ENCODE measurements at places on chromosomes 3 and 15.

DNA sequence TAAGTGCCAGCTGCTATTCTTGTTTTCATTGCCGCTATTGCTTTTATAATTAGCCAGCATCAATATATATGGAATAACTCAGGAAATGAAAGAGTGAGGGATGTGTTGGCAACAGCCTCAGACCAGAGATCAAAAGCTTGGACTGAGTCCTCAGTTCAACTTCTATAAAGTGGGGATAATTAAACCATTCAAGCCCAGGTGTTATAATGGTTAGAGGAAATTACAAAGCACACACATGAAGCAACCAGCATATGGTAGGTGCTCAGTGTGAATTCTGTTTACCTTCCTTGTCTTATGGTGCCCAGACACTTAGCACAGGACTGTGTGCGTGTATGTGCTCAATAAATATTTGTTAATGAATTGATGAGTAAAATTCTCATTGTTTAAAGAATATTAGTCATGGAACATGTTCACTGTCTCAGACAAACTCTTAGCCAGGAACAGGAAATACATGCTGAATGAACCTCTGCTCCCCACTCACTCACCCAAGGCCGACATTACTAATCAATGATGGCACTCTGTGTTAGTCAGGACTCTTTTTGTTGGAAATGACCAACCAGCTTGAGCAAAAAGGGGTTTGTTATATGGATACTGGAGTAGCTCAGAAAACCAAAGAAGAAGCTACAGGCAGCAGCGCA, 16.7 kb upstream of the CCDC174 start:
- no peak for DNase-seq

DNA sequence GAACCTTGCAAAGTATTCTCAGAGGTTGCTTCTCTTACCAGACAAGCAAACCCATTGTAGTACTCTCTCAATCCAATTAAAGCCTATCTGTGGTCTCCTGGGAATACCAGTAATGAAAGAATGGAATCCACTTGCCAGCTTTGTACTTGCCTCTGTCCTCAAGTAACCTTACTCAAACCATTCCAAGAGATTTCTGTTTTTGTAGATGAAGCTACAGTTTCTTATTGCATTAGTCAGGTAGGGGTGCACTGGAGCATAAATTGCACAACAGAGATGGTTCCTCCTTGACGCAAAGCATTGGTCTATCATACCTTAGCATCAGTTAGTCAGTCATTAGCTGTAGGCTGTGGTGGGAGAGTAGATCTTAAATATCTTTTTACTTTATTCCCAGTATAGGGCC, 52.9 kb downstream of the BTLA start:
- DNase-seq, result no peak

- DNase-seq, result no peak
Observed at GRCh38 chr3:73072634-73073033, 11.2 kb downstream of the EBLN2 start.

GRCh38 chr3:124962403-124962940, 27.9 kb upstream of the MUC13 start:
- no peak for DNase-seq

GRCh38 chr3:121274411-121274810, 271.4 kb downstream of the POLQ start:
- DNase-seq, result no peak

GRCh38 chr3:54660714-54661132, 267.1 kb downstream of the LRTM1 start:
- no peak for DNase-seq

DNA sequence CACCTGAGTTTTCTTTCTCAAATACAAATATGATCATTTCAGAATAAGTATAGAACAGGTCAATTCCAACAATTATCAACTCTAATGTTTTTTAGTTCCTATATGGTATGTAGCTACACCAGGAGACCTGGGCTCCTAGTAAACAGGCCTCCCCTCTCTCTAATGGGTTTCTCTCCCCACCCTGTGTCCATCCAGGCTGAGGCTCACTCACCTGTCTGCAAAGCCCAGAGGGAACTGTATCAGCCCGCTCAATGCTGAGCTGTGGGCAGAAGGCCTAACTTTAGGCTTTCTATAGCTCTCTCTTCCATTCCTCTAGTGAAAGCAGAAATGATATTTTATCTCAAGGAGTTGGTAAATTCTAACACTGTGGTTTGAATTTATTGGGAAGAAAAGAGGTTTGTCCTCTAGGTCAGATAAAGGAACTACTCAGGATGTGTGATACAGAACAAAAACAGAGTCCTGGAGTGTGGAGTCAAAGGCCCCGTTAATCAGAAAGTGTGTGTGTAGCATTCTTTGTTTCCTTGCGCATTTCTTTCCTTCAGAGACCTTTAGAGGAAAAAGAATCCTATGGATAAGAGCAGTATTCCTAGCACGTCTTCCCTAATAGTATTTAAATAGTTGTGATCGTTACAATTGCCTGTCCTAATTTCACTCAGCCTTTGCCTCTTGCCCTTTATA, 408.9 kb downstream of the PYDC2 start:
- no peak for DNase-seq

DNA sequence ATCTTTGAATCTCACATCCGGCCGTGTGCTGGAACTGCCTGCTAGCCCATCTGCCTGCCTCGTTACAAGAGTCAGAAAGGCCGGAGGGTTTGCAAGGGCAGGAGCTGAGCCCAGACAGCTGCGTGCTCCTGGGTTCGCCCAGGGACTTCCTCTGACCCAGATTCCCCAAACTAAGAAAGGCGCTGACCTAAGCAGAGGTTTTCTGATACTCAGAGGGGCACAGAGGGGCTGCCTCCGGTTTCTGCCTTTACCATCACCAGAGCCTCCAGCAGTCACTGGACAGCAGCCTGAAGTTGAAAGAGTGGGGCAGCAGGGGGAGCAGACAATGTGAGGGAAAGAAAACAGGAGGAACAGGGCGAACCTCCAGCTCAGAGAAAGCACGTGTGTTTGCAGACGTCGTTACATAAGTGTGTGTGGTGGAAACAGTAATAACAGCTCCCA, 33.4 kb upstream of the RAD18 start:
- no peak for DNase-seq

DNA sequence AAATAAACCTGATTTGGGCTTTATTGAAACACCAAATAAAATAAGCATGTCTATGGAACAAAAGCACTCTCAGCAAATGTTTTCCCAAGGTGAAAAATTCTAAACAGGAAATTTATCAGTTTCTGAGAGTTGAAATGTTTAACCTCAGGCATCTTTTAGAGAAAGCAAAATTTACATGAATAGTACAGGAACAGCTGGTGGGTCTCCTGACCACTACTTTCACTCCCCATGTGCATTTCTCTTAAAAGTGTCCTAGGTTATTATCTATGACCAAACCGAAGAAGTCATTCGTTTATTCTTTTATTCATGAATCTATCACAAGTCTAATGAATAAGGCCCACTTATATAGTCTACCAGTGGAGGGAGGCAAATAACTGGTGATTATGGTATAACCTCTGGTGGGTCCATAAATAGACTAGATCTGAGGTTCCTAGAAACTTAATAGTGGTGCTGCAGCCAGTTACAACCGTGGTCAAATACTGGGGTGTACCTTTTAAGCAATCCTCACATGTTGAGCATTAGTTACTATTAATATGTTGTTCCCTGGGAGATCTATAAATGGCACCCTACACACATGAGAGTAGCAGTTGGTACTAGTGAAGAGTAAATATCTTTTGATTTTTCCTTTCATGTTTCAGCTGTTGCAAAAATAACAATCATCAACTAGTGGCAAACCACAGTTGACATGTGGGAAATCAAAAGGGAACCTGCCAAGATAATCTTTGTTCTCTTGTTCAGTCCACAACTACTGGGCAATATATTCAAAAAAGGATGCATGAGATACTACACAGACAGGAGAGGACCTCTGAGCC, 169.3 kb upstream of the STAC start:
- no peak for DNase-seq

DNA sequence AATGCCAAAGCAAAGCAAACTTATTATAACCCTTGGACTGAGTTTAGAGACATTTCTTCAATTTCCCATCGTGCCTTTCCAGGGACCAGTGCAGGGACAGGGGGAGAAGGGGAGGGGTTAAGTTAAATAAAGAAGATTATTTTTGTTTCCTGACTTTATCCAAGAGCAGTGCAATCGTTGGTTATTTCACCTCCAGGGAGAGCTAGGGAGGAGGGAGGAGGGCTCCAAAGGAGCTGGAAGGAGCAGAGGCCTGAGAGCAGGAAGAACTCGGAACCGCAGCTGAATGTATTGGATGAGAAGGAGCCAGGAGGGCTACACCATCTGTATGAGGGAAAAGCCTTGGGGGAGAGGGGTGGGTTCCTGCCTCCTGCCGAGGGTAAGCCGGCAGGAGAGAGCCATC, 20.7 kb downstream of the HAPLN3 start:
- no peak for DNase-seq

DNA sequence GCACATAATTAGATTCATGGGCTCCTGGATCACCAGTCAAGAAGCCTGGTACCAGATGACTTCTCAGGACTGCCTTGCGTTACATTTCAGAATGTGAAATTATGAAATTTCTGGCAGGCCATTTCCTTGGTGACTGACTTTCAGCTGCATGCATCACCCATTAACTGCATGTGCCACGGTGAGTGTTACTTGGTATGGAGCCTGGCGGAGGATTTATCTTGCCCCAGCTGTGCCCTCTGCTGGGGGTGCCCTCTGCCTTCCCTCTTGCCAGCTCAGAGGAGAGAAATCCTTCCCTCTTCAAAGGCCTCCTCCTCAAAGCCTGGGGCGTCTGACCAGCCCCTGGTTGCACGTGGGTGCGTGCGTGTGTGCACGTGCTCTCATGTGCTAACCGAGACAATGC, 57.7 kb upstream of the CTSH start:
- DNase-seq, result no peak

DNA sequence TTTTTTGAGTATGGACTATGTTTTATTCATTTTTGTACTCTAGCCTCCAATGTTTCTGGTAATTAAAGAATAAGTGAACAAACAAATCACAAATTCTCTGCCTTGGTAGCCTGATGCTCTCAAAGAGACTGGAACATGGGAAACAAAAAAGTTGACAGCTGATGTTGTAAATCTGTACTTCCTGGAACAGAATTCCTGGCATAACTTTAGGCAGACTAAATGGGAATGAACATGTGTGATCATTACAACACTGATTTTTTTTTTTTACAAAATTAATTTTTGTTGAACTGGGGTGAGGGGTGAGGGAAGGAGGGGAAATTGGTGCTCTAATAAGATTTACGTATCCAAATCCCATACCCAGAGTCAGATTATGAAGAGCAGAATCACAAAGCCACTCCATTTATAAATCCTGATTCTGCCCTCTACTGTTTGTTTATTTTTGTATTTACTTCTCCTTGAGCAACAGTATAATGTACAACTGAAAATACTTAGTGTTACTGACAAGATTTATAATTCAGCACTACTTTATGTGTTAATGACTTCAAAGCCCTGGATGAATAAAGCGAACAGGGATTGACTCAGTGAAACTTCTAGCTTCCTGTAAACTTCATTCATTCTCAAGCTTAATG, 165.0 kb downstream of the FRMD5 start:
- no peak for DNase-seq

- no peak for DNase-seq
Observed at GRCh38 chr15:56252386-56252785, 8.7 kb upstream of the RFX7 start.

DNA sequence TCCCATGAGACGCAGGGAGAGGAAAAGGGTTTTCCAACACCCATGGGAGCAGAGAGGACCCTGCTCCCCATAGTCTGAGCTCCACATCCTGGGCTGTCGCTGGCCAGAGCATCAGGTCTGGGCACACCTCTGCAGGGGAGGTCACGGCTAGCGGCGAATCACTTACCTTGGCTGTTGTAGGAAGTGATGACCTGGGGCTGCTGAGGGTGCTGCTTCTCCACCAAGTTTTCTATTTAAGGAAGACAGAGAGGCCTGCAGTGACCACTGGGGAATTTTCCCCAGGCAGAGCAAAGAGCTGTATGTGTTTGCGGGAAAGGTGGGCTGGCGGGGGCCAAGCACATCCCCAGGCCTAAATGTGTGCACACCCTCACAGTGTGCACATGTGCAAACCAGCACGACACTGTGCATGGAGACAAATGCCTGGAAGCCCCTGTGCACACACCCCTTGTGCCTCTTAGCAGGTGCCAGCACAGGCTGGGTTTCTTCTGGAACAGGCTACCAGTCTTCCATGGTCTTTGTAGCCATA, 7.6 kb downstream of the KY start:
- no peak for DNase-seq

- no peak for DNase-seq
Observed at GRCh38 chr3:41040256-41040655, 159.0 kb upstream of the CTNNB1 start.

- no peak for DNase-seq
Observed at GRCh38 chr15:101054116-101054515, 135.0 kb downstream of the LRRK1 start.

- DNase-seq, result no peak
Observed at GRCh38 chr3:187639927-187640568, 30.1 kb downstream of the SST start.

DNA sequence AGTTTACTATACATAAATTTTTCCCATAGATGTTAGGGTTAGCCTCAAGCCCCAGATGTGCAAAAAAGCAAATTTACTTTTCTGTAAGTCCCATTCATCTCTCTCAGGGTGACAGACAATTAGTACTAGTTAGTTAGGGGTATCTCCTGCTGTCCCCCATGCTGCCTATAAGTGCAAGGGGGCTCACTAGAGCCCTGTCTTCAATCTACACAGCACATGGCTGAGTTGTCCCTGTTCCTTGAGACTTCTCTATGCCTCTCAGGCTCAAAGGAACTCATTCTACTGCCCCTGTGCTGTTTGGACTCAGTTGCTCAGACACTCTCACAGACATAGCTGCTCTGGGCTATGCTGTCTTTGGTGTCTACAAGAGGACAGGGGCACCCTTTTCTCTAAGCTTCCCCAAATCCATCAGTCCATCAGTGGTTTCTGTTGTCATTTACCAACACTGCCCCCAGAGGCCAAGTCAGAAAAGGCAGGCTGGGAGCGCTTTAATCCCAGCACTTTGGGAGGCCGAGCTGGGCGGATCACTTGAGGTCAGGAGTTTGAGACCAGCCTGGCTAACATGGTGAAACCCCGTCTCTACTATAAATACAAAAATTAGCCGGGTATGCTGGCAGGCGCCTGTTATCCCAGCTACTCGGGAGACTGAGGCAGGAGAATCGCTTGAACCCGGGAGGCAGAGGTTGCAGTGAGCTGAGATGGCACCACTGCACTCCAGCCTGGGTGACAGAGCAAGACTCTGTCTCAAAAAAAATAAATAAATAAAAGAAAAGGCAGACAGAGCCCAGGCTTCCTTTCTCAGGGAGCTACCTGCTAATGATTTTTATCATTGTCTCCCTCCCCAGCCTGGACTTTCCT, 31.4 kb upstream of the PRTG start:
- peak; percentile 2 for DNase-seq

GRCh38 chr3:140078940-140079339, 144.0 kb downstream of the CLSTN2 start:
- no peak for DNase-seq

DNA sequence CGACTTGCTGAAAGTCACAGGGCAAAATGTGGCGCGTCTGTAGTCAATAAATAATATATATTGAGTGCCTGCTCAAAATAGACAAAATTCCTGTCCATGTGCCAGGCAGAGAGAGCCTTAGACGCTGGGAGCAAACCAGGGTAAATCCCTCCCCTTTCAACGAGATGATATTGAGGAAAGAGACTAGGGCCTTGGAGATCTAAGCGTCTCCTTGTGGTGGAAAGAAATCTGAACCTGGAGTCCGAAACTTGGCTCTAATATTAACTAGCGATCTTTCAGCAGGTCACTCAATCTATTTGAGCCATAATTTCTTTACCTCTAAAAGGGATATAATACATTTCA, 348 bp upstream of the DPP8 start:
- DNase-seq, result no peak
